ENCODE measurements at places on chromosomes 5 and 9. TPM values are rescaled to one million over a fixed set of nuclear protein-coding genes. Genes with fewer than 3 reads are reported as not detected.

SLC45A2 gene
- 0.21 TPM for total RNA-seq

DAB2 gene
- not detected for total RNA-seq

UHRF2 gene
- total RNA-seq = 86.4 TPM

CDX1 gene
- not detected for total RNA-seq

SMIM27 gene
- 20.8 TPM for total RNA-seq

SARDH gene
- 0.56 TPM for total RNA-seq

PAX5 gene
- 0.20 TPM for total RNA-seq

CDO1 gene
- total RNA-seq = 0.30 TPM

ARHGEF39 gene
- total RNA-seq = 14.5 TPM

BTNL3 gene
- not detected for total RNA-seq

ENTPD2 gene
- not detected for total RNA-seq

SCGB3A1 gene
- not detected for total RNA-seq

AMBP gene
- not detected for total RNA-seq

LCN1 gene
- not detected for total RNA-seq

CSF1R gene
- total RNA-seq = not detected

RGS7BP gene
- not detected for total RNA-seq

OR13C8 gene
- not detected for total RNA-seq

CFAP77 gene
- total RNA-seq = not detected

PCDHGB3 gene
- total RNA-seq = 0.41 TPM

ORM1 gene
- total RNA-seq = not detected

ANKRD55 gene
- total RNA-seq = not detected

CARTPT gene
- total RNA-seq = not detected

PCDHGA1 gene
- total RNA-seq = not detected

SPATA31A3 gene
- total RNA-seq = not detected
